AG08395 (cell line): ENCODE measurements at places on chromosomes 13 and 19.

DNA sequence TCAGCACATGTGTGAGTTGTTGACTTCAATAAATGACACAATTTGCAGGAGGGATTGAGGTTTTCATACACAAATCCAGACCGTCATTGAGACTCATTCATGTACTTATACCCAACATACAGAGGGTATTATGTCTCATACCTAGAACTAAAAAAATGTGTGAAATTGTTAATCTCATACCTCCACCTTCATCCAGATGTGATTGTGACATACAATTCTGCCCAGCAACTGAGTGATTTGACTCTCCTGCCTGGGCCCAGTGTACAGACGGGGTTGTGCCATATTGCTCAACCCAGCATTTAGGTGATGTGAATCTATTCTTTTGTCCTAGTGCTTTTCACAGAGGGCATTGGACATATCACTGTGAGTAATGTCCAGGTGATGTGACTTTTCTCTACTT is 12.6 kb upstream of the ZNF681 start:
- no peak for DNase-seq

DNA sequence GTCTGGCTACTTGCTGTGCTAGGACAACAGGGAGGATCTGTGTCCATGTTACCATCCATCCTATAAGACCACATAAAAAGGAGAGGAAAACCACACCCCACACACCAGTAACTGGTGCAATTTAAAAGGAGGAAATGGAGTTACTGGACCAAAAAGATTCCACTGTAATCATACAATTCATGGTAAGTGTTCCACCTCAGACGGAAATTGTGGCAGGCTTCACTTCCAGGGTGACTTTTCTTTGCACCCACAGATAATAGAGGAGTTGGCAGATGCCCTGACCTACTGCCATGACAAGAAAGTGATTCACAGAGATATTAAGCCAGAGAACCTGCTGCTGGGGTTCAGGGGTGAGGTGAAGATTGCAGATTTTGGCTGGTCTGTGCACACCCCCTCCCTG is 2.4 kb downstream of the AURKC start:
- no peak for DNase-seq

DNA sequence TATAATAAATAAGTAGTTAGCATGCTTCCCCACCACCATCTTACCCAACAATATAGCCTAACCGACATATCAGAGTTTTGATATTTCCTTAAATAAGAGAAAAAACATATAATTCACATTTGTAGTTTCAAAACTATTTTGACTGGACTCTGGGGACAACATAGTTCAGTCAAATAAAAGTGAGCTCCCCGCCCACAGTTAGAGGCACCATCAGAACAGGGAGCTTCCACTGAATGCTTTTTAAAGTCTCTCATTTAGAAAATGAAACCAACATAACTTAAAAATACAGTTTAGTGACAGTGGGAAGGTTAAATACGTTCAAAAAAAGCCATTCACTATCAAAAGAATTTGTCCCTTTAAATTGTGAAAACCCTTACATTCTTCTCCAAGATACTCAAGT is 92.8 kb downstream of the EPSTI1 start:
- no peak for DNase-seq

DNA sequence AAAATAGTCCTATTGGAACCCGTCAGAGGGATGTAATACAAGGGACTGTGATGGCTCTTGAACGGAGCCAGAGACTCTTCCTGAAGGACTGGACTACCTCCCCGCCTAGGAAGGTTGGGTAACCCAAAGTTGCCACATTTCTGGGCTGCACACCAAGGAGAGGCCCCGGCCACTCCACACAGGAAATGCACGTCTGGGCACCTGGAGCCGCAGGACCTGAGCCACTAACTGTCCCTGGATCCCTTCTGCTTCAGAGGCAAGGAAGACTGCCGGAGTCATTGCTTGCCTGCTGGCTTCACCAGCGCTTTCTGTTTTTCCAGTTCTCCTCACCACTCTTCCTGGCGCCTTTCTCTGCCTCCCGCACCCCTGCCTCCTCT is 1.2 kb upstream of the FLT1 start:
- no peak for DNase-seq

DNA sequence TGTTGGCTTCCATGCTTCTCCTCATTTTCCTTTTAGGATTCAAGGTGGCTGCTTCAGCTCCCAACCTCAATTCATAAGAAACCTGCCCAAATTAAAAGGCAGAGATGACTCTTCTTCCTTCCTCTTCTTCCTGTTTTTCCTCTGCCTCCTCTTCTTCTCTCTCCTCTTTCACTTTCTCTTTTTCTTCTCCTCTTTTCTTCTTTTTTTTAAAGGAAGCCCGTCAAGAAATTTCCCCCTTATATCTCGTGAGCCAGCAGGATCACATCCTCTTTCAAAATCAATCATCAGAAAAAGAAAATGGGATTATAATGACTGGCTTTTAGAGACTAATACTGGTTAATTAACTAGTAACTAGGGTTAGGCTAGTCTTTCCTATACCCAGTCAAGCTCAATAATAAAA is 220.3 kb downstream of the NBEA start:
- DNase-seq = no peak

DNA sequence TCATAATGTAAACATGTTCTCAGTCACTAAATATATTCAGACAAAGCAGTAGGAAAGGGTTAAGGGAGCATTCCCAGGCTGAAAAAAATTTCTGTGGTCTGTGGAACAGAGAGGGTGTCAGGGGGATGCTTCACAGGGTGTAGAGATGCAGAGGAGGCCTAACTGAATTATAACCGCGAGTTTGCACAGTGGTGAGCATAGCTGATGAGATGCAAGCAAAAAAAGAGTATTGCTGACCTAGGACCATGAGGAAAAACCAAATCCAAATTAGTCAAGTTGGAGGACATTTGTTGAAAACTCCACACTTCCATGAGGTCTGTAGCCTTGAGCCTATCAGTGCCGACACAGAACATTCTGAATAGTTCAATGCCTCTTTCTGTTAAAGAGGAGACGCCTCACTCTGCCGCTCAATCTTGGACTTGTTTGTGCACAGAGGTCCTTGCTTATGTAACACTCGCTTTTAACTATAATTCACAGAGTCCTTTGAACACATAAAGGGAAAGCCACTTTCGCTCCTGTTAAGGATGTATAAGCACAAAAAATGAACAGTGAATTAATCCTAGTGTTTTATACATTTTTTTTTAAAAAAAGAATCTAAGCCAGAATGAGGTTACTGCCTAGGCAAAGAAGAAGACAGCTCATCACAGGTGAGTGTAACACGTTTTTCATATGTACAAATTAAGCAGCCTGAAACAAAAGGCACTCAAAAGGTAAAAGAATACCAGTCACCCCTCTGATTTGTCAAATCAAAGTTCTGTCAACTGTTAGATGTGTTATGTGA is 25.8 kb upstream of the INTS6 start:
- no peak for DNase-seq

DNA sequence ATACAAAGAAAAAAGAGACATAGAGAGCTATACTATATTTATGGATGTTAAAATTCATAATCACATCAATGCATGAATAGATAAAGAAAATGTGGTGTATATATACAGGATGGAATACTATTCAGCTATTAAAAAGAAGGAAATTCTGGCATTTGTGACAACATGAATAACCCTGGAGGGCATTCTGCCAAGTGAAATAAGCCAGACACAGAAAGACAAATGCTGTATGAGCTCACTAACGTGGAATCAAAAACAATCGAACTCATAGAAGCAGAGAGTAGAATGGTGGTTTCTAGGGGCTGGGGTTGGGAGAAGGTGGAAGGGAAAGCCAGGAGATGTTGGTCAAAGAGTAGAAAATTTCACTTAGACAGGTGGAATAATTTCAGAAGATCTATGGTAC is 24.0 kb downstream of the UTP14C start:
- DNase-seq = no peak
